ENCODE measurements at places on chromosomes 11 and 22.

DNA sequence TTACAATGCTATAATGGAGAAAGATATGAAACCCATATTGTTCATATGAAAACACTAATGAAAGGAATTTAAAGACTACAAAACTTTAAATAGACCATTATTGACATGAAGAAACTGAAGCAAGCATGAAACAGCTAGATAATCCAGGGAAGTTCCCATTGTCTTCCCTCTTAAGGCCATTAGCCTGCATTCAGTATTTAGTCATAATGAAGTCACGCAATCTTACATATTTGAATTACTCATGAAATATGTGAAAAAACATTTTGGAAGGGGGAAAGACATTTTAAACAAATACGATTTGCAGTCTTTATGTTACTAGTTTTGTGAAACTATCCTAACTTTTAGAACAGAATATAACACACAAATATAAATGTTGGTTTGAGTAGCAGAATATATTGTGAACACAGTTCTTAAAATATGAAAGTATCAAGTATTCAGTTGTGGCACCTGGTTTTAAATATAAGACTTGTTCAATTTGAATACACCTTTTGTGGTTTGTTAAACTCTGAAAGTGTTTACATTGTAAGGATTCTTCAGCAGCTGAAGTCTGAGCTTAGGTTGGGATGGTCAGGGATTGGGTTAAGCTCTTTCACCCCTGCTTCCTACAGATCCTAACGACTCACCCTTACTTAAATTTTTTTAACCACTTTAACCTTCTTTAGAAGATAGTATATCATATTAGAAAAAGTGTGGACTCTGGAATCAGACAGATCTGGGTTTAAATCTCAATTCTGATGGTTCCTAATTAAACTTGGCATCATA lies 500.3 kb upstream of the TENM4 start:
- no peak for DNase-seq

DNA sequence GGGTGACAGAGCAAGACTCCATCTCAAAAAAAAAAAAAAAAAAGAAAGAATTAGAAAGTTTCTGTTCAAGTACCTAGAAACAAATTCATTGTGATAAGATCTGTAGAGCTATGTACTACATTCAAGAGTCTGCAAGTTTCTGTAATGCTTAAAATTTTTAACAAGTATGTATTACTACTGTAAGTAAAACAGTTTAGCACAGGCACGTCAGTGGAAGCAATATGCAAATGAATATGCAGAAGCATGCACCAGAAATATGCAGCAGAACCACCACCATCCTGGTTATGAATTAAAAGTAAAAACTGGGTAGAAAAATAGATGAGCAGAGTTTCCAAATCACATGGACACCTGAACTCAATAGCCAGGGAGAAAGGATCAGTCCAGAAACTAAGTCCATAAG lies 19.3 kb downstream of the SBF2 start:
- DNase-seq, result no peak

- no peak for DNase-seq
Measured at GRCh38 chr11:9688716-9689511, 25.0 kb downstream of the SWAP70 start.

- DNase-seq, result no peak
Measured at GRCh38 chr11:21625982-21626381, 566.9 kb upstream of the ANO5 start.

DNA sequence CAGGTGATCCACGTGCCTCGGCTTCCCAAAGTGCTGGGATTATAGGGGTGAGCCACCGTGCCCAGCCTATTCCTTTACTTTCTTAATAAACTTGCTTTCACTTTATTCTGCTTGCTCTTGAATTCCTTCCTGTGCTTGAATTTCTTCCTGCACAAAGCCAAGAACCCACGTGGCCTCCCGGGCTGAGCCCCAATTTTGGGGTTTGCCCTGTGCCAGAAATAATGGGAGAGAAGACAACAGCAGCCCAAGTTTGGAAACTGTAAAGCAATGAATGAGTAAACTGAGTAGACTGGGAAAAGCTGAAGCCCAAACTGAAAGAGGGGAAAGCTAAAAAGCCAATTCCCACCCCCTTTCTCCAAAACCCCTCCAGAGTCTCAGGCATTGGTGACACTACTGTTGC lies 136.4 kb downstream of the NECTIN1 start:
- no peak for DNase-seq

All from SHP77 treated with DMSO at 0.1 percent for 48 hours (cell line).